CD4-positive, alpha-beta T cell treated with Interleukin-4 for 1 hour (primary cell): ENCODE measurements at places on chromosomes 3 and 15.

GRCh38 chr15:62932436-62932835 lies 110.1 kb upstream of the TPM1 start:
- no peak for DNase-seq

DNA sequence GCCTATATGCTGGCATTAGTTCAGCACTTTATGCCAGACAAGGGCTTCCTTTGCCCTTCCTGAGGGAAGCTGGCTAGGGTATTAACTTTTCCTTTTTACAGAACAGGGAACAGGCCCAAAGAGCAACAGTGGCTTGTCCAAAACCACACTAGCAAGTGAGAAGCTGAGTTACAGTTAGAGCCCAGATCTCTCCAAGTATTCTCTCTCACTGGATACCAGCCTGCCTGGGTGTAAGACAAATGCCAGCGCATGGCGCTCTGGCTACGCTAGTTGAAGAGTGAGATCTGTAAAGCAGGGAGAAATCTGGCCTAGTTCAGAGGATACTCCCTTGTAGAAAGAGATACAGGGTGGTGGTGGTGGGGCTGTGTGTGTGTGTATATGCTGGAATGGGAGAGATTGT lies 38.4 kb downstream of the RAB11A start:
- DNase-seq = no peak

DNA sequence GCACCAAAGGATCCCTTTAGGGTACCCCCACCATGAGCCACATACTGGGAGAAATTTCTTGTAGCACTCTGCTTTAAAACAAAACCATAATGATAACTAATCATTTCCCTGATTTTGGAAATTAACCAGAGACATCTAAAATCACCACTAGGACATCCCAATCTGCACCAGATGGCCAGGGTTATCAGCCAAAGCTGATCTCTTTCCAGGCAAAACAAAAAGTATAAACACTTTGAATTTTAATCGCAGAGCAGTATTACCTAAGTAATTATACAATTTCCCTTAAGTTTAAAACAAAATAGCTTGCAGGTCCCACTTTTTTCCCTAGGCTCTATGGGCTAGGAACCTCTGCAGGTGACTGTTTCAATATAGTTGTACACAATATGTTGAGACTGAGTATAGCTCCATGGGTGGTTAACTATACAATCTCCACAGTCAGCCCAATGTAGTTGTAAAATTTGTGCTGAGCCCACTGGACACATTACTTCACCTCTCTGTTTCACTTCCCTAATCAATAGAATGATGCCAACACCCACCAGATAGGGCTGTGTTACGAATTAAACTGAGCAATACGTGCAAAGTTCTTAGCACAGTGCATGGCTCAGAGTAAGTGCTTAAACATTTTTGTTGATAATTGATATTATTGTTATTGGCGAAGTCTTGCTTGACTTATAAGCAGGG lies 629 bp upstream of the NOX5 start:
- no peak for DNase-seq

GRCh38 chr3:30752970-30753369 lies 141.5 kb downstream of the GADL1 start:
- no peak for DNase-seq

DNA sequence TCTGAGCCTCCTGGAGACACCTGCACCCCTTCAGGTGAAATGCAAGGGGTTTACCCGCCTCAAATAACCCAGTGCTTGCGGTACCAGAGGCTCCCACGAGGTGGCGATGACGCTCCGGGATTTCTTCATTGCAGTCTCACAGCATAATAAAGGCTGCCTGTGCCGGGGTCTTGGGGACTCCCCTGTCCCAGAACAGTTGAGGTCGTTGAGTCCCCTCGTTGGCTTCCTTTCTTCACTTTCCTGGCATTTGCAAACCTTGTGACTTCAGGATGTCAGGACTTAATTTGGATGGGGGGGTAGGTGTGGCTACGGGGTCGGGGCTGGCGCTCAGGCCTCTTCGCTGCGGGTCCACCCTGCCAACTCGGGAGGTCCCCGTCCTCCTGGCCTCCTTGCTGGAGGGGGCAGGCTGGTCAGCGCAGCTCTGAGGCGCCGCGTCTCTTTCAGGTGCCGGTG lies 1.3 kb downstream of the GNAT1 start:
- DNase-seq = peak; percentile 84

DNA sequence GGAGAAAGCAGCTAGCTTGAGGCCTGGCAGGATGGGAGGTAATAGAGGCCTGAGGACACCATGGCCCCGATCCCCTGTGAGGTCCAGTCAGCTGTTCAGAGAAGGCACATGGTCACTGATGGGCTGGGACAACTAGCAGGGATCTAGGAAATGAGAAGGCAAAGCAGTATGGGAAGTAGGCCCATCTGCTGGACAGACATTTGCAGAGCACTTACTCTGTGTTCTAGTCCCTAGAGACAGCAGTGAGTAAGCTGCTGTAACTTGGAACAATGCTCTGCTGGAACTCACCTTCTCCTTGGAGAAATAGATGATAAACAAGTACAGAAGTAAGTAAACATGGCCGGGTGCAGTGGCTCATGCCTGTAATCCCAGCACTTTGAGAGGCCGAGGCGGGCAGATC lies 7.1 kb downstream of the ECE2 start:
- DNase-seq = no peak

DNA sequence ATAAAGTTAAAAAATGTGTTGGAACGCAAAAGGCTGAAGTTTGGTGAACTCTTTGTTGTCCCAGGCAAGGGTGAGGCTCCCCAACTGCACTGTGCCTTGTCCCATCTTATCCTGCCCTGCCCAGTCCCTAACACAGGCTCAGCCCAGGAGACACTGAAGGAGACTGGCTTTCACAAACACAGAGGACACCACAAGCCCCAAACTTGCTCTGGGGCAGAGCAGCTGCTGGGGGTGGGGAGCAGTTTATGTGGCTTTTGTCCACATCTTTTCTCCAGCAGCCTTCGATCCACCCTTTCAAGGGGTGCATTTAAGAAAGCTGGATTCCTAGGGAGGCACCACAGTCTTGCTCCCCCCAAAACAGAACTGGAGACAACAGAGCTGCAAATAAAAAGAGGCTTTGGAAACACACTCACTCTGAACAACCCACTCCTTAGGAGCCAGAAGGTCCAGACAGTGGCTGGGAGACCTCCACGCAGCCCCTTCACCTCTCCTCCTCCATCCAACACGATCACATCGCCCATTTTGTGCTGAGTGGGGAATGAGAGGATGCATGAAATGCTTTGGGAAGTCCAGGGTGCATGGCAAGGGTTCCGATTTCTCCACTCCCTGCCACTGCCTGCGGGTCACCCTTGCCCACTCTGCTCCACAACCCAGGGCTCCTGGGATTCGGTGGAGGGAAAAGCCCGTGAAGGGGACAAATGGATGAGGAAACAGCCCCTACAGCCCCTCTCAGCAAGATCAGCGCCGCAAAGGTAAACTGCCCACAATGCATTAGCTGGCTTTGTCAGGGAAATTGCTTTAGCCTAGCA lies 260.5 kb upstream of the TLE3 start:
- no peak for DNase-seq

- no peak for DNase-seq
These were observed 45.2 kb downstream of the GHSR start for GRCh38 chr3:172402892-172403643.

- peak; percentile 6 for DNase-seq
These were observed 22.1 kb upstream of the ATP2B2 start for GRCh38 chr3:10527295-10528001.

DNA sequence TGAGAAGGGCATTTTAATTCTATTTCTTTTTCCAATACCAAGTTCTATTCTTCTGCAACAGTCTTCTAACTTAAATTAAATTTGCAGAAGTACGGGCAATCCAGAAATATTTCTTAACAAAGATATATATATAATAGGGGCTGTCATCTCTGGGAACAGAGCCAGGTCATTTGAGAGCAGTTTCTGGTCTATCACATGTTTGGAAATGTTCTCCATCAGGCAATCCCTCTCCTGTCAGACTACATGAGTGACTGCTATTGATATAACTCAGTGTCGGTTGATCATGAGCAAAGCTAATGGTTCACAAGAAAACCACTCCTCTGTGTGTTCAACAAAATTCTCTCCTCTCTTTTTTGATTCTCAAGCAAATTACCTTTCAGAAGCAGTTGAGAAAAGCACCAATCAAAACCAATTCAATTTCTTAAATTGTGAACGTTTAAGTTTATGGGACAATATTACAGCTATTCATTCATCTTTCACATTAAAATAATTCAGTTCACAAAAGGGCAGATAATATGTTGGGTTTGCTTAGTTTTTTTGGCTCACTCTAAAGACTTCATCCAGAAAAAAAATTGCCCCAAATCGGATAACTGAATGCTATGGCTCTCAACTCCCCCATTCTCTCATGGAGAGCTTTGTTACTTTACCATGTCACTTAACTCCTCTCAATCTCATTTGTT lies 152.9 kb upstream of the TGFBR2 start:
- no peak for DNase-seq

DNA sequence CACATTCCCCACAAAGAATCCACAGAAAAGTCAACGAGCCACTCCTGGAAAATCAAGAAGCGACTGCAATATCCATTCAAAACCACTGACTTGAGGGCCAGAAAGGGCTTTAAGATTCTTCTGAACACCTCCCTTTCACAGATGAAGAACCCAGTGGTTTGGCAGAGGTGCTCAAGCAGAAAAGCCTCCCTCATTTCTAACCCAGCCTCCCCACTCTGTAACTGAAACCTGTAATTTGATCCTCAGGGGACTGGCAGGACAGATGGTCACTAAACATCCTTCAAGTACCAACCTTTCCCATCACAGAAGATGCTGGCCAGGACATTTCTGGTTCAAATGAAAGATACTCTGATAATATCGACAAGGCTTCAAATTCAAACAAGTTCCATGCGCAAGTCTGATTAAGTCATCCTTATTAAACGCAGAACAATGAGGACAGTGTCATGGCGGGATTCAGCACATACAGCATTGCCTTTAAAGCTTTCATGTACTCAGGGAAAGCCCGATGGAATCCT lies 5.5 kb downstream of the SEMA5B start:
- DNase-seq = no peak

DNA sequence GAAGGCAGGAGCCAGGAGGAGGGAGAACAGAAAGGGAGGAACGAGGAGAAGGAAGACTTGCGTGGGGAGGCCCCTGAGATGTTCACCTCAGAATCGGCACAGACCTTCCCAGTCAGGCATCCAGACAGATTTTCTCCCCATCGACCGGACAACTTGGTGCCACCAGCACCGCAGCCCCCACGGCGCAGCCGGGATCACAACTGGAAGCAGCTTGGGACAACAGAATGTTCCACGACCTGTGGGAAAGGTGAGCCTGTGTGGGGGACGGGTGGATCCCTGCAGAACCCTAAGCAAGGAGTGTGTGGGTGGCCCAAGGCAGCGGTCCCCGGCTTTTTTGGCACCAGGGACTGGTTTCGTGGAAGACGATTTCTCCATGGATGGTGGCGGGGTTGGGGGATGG lies 72.6 kb upstream of the NR2E3 start:
- no peak for DNase-seq

GRCh38 chr3:4471907-4472306 lies 4.8 kb upstream of the SUMF1 start:
- DNase-seq = no peak

GRCh38 chr3:122908251-122908650 lies 113.4 kb downstream of the SLC49A4 start:
- no peak for DNase-seq

GRCh38 chr3:74693696-74694393 lies 79.4 kb upstream of the CNTN3 start:
- no peak for DNase-seq

DNA sequence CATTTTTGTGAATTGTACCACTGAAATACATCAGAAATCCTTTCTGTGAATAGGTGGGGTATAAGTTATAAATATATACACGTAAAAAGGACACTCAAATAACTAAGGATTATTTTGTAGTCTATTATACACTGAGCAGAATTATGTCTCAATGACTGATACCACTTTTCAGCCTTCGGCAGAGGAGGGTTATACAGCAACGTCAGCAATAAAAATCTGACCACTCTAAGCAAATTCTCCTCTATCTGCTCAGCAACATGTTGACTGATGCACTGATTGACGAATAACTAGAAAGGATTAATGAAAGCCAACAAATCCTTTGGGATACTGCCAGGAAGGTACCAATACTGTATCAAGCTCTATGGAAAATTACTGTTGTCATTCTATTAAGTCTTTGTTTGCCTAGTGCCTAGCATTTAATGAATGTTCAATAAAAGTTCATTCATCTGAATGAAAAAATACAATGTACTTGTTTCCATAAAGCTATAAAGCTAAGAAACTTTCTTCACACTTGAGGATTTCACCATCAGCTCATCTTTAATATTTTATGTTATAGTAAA lies 5.2 kb downstream of the ARPP19 start:
- DNase-seq = no peak

GRCh38 chr3:131396170-131396569 lies 14.6 kb downstream of the NUDT16 start:
- DNase-seq = no peak

DNA sequence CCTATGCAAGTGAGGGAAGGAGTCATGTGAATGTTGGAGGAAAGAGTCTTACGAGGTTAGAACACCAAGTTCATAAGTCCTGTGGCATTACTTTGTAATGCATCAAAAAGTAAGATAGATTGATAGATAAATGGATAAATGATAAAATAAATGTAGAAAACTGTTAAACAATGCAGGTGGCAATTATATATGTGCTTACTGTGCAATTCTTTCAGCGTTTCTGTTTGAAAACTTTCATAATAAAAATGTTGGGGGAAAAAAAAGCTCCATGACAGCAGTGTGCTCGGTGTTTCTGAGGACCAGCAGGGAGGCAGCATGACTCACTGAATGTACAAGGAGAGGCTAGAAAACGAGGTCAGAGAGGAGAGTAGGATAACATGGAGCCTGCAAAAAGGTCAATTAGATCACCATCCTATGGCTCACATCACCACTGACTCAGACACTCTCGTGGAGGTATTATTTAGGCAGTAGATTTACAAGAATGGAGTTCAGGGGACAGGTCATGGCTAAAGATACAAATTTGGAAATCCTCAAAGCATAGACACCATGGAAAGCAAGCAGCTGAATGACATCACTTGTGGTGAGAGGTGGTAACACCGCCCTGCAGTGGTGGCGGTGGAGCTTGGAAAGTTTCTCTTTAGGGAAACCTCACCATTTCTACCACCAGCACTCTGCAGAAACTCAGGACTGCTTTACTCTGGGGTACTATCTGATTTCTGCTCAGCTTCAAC lies 219.8 kb downstream of the CTNNB1 start:
- DNase-seq = peak; percentile 12

- no peak for DNase-seq
These were observed 48.5 kb downstream of the KATNBL1 start for GRCh38 chr15:34161329-34161963.

- DNase-seq = no peak
These were observed 49.9 kb downstream of the PARP15 start for GRCh38 chr3:122627301-122627700.
